ENCODE measurements at places on chromosomes 2 and 18.

DNA sequence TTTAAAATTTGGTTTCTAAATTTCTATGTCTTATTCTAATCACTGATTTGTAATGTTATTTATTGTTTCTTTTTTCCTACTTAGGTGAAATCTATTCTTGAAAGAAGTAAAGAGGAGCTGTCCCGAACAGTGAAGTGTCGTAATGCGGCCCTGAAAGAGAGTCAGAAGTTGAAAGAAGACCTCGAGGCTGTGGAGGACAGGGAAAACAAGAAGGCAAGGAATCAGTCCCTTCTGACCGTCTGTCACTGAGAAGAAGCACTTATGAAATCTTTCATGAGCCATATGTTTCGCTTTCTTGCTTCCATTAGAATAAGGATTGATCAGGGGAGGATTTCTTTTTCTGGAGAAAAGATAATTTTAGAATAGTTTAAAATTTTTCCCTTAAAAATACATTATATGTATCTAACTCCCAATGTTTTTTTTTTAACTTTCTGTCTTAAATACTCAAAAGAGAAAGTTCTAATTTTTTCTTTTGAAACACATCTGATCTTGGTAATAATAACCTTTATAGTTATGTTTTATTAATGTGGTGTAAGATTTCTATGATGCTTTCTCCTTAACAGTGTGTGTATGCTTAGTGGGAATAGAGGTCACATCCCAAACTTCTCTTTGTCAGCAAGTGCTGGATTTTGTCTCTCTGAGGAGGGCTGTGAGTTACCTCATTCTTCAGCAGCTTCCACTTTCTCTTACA, 79.0 kb downstream of the CCDC150 start:
- DNase-seq, result no peak

GRCh38 chr2:3678212-3678611, 20.2 kb downstream of the ALLC start:
- DNase-seq, result no peak

DNA sequence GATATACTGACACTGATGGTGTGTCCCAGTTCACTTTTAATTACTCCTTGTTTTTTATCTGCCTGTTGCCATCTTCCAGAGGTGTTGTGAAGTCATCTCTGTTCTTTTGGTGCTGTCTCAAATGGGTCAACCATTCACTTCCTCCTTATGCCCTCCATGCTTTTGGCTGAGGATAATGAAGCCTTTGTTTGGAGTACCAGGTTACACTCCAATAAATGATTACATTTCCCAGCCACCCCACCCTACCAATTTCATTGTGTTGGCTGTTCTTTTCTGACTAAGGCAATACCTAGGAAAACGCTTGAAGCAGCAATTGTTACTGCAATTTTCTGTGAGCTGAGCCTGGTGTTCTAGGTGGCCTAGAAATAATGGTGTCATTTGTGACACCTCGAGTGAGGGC, 29.8 kb upstream of the ACTG2 start:
- no peak for DNase-seq

DNA sequence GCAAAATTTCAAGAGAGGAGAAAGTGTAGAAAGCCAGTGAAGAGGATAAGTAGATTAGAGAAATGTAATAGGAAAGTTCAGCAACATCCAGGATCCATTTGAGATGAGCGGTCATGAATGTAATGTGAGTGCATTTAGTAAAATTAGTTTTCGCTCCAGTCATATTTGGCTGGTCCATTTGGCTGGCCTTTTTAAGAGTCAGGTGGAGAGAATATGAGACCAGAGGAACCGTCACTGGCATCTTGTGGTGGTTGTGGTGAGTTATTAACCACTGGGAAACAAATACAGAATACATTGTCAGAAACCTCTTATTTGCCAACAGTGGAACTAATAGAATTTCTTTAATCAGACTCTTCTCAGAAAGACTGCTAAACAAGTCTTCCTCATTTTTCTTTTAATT, 1064.3 kb upstream of the CDH2 start:
- no peak for DNase-seq

DNA sequence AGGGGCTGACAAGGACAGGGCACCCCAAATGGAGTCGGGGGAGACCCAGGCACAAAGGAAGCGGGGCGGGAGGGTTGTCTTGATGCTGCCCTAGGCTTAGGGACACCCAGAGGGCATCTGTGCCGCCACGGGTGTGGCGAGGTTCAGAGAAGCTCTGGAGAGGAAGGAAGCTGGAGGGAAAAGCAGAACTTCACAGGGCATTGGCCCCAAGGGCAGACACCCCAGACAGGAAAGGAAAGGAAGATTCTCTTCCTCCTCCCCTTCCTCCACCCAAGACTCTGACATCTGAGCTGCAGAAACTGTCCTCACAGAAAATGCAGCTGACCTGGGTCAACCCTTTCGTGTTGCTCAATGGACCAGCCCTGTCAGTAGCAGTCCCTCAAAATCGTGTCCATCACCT, 25.6 kb downstream of the DNMT3A start:
- DNase-seq, result no peak

- no peak for DNase-seq
Observed at GRCh38 chr2:130186391-130186790, 4.3 kb downstream of the MZT2B start.

DNA sequence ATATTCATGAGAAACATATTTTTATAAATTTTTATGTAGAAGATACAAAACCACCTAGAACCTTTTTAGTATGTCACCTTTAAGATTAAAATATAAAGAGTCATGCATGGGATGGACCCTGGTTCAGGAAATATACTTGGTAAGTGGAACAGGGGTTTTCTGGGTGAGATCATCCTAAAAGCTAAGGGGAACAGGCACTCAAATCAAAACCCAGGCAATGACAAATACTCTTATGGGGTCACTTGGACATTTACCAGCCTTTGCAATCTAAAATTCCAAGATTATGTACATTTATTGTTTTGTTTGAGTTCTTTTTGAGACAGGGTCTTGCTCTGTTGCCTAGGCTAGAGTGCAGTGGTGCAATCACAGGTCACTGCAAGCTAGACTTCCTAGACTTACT, 65.8 kb downstream of the SGPP2 start:
- DNase-seq, result no peak

DNA sequence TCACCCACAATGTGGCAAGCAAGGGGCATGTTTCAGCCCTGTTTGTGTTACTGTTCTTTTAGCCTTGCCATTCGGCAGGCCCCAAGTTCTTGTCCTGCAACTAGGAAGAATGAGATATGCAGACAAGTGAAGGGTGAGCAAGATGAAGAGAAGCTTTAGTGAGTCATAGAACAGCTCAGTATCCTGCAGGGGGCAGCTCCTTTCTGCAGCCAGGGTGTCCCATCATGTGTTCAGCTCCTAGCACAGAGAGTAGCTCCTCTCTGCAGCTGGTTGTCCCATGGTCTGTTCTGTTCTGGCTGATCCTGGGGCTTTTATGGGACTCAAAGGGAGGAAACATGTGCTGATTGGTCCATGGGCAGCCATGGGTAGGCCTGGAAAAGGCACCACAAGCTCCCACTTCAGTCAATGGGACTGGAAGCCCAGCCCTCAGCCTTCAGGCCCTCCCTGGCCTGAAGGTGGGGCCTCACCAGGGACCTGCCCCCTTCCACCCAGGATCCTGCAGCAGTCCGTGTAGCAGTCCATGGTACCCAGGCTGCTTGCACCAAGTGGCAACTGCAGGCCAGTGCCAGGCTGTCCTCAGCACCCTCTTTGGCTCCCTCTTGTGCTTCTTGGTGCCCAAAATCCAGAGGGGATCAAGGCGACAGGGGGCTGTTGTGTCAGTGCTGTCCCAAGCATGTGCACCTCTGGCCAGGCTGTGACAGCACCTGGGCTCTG, 326.4 kb downstream of the NR4A2 start:
- no peak for DNase-seq

- DNase-seq, result no peak
Observed at GRCh38 chr2:203470371-203470770, 64.7 kb downstream of the RAPH1 start.

DNA sequence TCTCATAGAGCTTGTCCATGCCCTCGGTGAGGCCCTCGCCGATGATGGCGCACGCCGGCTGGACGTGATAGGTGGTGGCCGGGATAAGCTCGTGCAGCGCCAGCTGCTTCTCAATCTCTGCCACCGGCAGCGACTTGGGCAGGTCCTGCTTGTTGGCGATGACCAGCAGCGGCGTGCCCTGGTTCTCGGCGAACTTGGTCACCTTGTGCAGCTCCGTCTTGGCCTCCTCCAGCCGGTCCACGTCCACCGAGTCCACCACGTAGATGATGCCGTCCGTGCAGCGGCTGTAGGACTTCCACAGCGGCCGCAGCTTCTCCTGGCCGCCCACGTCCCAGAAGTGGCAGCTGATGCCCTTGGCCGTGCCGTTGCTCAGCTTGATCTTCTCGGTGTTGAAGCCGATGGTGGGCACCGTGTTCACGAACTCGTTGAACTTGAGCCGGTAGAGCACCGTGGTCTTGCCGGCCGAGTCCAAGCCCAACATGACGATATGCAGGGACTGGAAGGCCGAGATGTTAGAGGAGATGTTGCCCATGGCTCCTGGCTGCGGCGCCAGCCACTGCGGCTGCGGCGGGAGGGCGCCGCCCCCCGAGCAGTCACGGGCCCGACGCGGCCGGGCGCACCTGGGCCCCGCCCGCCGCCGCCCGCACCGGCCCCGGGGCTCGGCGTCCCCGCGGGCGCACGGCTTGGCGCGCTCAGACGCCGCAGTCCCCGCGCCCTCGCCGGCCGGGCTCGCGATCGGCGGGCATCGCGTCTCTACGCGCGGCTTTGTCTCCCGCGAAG, 636 bp downstream of the ARL4C start:
- no peak for DNase-seq

DNA sequence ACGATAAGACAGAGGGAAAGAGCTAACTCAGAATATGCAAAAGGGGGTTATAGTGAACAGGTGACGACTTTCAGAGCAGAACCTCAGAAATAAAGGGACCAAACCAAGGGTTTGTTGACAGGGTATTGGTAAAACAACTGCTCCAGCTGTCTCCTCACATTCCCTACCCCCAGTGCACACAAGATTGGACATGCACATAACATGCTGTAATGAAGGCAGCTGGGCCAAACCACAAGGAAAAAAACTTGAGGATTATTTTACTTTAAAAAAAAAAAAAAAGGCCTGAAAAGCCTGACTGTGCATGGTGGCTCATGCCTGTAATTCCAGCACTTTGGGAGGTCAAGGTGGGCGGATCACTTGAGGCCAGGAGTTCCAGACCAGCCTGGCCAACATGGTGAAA, 3.5 kb downstream of the RBM43 start:
- DNase-seq, result no peak

- no peak for DNase-seq
Observed at GRCh38 chr18:79521416-79522205, 125.9 kb downstream of the NFATC1 start.
